Hepatocyte (in vitro differentiated cells): ENCODE measurements at places on chromosomes 1 and 21.

DNA sequence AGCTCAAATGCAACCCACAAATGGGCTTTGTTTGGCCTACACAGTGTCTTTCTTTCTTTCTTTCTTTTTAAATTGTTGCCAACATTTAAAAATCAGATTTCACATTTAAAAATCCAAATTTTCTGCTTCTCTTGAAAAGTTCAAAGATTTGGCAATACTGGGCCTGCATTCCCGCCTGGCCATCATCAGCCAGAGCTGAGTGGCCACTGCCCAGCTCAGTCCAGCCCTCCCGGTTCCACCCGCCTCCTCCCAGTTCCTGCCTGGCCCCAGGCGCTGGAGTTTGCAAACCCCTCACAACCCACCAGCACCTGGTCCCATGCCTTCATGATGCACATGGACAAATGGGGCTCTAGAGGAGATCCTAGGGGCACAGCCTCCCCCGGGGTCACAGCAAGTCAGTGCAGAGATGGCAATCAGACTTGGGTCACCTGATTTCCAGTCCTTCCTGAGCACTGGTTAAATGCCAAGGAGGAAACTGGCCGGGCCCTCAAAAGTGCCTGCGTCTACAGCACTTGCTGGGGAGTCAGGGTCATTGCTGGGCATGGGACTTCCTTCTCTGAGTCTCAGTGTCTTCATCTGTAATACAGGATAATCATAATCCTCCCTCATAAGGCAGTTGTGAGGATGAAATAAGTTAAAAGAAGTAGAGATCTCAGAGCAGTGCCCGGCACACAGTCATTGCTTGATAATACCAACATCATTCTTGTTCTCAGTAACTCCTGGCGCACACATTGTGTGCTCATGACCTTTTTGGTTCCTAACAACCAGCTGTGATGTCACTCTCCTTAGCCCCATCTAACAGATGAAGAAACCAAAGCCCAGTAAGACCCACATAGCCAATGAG, 41.0 kb upstream of the LAPTM5 start:
- DNase-seq = no peak

DNA sequence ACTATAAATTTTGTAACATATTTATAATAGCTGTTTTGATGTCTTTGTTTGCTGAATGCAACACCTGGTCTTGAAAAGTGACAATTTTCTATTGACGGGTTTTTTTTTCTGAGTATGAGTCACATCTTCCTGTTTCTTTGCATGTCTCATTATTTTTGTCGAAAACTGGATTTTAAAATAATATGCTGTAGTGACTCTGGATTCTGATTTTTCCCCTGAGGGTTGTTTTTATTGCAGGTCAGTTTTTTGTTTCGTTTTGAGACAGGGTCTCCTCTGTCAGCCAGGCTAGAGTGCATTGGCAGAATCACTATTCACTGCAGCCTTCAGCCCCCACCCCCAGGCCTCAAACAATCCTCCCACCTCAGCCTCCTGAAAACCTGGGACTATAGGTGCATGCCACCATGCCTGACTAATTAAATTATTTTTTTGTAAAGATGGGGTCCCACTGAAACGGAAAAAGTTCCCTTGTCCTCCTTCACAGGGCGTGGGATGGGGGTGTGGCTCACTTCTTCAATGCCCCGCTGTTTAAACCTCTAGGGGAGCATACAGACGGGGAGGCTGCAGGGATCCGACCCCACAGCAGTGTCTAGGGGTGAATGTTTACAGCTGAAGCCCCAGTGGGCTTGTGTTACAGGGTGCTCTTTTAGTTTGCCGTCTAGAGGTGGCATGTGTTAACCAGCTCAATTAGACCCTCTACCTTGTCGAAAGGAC, 11.3 kb upstream of the PPIE start:
- DNase-seq = no peak

GRCh38 chr1:14215151-14215550, 383.3 kb upstream of the KAZN start:
- DNase-seq = no peak

- no peak for DNase-seq
These were observed 3.0 kb downstream of the GGPS1 start for GRCh38 chr1:235331401-235331800.

GRCh38 chr1:235327559-235328270, at the start of gene ARID4B:
TSS of gene ARID4B (minus strand) at chr1:235328179. CDS start at chr1:235326919, 1,260 bp downstream.
- no peak for DNase-seq

GRCh38 chr1:33918368-33918767, 54.5 kb downstream of the HMGB4 start:
- no peak for DNase-seq

DNA sequence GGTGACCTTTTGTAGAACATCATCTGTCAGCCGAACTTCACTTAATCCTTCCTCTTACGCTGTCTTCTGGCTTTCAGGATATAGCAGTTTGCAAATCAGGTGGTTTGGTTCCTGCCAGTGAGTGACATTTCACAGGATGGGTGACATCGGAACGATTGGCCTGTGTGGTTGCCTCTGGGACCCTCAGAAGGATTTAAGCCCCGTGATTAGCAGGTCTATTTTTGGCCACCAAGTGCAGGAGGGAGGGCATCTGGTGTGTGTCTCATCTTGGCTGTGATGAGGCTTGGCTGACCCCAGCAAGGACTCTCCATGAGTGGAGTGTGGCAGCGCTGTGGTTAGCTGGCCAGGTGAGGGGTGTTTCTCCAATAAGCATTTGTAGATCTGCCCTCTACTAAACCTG, 407.6 kb upstream of the VAMP3 start:
- DNase-seq = no peak

DNA sequence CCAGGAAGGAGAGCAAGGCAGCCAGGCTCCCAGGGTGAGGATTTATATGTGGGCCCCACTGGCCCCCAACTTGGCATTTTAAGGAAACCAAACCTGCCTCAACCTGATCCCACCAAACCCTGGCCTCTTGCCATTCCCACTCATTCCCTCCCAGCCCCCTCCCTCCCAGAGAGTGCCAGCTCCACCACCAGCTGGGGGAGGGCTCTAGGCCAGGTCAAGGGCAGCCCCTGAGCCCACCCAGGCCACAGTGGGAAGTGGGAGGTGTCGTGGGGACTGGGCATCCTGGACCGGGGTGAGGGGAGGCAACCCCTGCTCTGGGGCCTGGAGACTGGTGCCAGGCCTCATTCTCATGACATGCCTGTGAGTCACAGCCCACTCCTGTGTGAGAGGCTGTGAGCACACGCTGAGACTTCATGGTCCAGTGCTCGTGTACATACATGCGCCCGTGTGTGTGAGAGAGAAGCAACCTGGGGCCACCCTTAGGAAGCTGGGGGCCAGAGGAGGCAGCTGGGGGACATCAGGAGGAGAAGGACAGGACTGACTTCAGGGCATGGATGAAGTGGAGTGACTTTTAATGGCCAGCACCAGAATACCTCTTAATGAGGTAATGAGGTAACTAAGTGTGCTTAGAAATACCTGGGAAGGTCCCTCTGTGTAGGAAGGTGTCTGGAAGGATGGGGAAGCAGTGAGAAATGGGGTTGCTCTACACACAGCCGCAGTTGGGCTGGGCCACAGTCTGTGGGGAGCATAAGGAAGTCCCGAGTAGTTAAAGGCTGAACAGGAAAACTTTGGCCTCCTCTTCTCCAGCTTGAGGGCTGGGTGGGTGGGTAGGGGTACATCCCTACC, at the start of gene S100A2:
Gene S100A2, minus strand, starts transcription at position 316 of the 846 bp plus-strand sequence. CDS start 1,967 bp downstream, outside the sequence.
- DNase-seq = peak; percentile 79

- DNase-seq = no peak
These were observed 91.6 kb downstream of the CD247 start for GRCh38 chr1:167426716-167427115.

DNA sequence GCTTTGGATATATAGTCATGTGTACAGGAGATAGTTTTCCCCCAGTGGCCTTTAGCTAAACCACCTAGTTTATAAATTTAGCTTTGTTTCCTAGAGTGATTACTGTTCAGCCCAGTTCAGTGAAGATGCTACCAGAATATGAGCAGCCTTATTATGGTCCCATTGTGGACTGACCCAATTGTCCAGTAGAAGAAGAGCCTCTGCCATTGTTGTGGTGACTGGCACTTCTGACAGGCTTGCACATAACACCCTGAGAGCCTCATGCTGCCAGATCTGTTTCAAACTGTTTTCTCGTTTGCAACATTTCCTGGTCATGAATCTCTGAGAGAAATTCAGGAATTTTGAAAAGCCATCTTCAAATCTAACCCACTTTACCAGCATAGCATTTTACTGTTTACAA, 20.6 kb downstream of the KPNA6 start:
- DNase-seq = no peak

GRCh38 chr1:174131032-174131638, 28.2 kb upstream of the RABGAP1L start:
- DNase-seq = no peak

- DNase-seq = no peak
These were observed 7.2 kb downstream of the RGL1 start for GRCh38 chr1:183812128-183812527.

- DNase-seq = no peak
These were observed 177.6 kb downstream of the RASAL2 start for GRCh38 chr1:178271471-178271870.

DNA sequence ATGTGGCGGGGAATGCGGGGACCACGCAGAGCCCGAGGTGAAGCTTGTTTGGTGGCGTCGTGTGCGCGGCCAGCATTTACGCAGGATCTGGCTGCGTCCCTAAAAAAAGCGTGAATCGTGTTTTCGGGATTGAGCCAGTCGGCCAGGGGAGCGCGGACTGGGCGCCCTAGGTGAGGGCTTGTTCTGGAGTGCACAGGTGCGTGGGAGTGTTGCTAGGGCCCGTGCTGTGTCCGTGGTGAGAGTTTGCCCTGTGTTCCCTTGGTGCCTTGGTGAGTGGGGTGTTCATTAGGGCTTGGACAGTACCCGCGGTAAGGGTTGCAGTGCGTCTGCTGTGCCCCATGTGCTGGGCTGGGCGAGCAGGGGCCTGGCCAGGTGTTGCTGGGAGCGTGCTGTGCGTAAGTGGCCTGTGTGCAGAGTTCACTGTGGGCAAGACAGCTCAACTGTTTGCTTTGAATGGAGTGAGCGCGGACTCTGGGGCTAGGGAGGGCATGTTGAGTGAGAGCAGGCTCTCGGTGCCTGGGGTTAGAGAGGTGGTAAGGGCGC, 673 bp downstream of the CD46 start:
- DNase-seq = peak; percentile 69

DNA sequence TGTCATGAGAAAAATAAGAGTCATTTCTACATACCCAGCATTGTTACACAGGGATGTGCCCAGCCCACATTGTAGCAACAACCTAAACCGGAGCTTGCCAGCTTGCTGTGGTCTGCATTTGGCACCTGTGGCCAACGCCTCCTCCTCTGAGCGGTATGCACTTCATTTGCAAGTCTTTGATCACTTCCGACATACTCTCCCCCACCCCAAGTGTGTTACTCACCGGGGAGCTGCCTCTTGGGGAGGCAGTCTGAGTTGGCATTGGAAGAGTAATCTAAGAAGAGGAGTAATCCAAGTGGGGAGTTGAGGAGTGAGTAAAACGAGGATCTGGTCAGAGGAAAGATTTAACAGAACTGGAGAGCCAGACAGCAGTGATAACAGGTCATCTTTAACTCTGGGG, 3.8 kb downstream of the BCL9 start:
- DNase-seq = peak; percentile 40

GRCh38 chr1:221736714-221737113, 5.2 kb downstream of the DUSP10 start:
- DNase-seq = no peak

DNA sequence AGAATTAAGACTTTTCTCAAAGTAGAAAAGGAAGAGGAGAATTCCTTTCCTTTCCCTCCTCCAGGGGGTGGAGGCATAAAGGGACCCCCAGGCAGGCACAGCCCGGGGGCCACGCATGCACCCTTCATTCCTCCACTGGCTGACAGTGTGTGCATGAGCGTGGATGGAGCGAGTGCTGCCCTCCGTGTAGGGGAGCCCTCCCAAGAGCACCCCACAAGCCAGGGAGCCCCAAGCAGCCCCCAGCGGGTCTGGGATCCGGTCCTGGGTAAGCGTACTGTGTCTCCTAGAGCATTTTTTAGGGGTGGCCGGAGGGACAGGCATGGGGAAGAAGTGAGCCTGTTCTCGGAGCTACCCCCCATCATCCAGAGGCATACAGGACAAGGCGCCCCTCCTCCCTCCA, 120.5 kb downstream of the SIK1 start:
- no peak for DNase-seq

GRCh38 chr21:43278766-43279577, 110.2 kb downstream of the CRYAA start:
- no peak for DNase-seq

GRCh38 chr1:81391125-81391828, 409.5 kb upstream of the ADGRL2 start:
- peak; percentile 40 for DNase-seq

- no peak for DNase-seq
These were observed 215.1 kb downstream of the S1PR1 start for GRCh38 chr1:101451888-101452287.

GRCh38 chr1:113857776-113858175, 13.7 kb downstream of the PTPN22 start:
- no peak for DNase-seq

- no peak for DNase-seq
These were observed 1176.5 kb downstream of the NCAM2 start for GRCh38 chr21:22174746-22175145.

DNA sequence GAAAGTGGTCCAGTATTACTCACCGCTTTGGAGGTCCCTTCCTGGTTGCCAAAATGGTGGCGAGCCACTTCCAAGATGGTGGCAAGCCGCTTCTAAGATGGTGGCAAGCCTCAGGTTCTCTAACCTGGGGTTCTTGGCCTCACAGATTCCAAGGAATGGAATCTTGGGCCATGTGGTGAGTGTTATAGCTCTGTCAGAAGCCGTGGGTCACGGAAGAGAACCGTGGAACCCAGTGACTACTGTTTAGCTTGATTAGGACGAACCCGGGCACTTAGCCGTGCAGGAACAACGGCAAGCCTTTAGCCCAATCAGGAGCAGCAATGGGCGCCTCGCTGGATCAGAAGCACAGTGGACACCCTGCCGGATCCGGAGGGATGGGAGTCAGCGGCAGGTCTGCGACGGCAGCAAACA, 356.2 kb upstream of the TMPRSS15 start:
- no peak for DNase-seq

DNA sequence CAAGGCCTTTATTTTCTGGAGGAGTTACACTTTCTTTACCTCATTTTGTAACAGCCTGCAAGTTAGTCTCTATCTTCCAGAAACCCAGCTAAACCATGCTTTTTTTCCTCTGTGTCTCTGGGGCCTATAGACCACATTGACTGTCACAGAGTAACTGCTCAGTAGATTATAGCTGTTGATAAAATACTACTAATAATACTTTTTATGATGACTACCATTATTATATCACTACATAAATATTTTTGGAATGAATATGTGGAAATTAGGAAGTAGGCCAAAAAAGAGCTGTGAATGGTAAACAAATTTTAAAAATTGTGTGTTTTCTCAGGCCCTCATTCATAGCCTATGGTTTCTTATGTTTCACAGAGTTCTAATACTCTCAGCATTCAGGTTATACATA, 233.1 kb upstream of the USP24 start:
- no peak for DNase-seq

- DNase-seq = no peak
These were observed 2.2 kb upstream of the ZBTB21 start for GRCh38 chr21:42012344-42012743.

DNA sequence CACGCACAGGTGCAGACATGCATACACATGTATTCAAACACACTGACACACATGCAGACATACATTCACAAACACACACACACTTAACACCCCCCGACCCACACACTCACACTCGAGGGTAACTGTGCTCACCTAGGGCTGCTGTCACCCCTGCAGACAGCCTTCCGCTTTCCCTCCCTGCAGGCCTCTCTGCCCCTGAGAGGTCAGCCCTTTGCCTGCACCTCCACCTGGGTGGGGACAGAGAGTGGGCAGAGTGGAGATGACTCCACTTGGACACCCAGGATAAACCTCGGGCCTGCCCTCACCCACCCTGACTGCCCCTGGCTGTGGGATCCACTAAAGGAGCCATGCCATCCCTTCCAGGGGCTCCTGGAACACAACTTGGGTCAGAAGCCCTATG, 264.3 kb downstream of the PTPRU start:
- no peak for DNase-seq
